ENCODE measurements at places on chromosomes 12 and 14.

DNA sequence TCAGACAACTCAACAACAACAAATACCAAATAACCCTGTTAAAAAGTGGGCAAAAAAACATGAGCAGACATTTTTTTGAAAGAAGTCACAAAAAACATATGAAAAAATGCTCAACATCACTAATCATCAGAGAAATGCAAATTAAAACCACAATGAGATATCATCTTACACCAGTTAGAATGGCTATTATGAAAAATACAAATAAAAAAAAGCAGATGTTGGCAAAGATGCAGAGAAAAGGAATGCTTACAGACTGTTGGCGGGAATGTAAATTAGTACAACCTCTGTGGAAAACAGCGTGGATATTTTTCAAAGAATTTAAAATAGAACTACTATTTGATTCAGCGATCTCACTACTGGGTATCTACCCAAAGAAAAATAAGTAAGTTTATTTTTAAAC is 114.0 kb downstream of the SLC38A4 start:
- no peak for DNase-seq

GRCh38 chr12:104998423-104999346 is 12.6 kb downstream of the NOPCHAP1 start:
- peak; percentile 8 for DNase-seq

- DNase-seq: no peak
These were observed 125.0 kb upstream of the FAR2 start for GRCh38 chr12:29024117-29024516.

- DNase-seq: no peak
These were observed 436.1 kb downstream of the TMEM132D start for GRCh38 chr12:129467726-129468125.

DNA sequence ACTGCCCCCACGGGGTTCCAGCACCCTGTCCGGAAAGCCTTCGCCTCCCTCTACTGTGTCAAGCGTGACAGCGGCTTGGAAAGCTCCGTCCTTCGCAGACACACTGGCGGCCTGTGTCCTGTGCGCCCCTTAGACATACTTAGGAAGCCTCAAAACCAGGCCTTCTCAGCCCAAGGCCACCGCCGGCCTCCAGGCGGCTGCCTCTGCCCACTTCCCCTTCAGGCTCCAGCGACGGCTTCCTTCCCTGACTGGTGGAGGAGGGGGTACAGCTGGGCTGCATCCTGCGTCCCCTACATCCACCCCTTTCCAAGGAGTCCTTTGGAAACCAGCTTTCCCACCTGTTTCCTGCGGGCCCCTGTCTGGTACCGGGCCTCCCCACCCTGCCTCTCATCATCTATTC is 2.5 kb upstream of the CACNA2D4 start:
- DNase-seq: no peak

DNA sequence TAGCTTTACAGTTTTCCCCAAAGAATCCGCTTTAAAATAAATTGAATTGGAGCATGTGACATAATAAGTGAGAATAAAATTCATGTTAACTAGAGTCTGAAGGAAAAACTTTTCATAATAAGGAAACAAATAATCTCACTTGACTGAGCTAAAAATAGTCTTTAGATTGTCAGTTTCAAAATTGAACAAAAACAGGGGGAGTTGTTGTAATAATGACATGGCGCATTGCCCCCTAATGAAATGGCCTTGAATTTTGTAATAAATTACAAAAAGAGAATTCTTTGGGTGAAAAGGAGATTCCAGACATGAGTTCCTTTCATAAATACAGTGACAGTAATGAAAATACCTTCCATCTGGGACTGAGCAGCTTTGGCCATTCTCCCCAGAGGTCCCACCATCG is 178.6 kb downstream of the EFCAB11 start:
- no peak for DNase-seq

DNA sequence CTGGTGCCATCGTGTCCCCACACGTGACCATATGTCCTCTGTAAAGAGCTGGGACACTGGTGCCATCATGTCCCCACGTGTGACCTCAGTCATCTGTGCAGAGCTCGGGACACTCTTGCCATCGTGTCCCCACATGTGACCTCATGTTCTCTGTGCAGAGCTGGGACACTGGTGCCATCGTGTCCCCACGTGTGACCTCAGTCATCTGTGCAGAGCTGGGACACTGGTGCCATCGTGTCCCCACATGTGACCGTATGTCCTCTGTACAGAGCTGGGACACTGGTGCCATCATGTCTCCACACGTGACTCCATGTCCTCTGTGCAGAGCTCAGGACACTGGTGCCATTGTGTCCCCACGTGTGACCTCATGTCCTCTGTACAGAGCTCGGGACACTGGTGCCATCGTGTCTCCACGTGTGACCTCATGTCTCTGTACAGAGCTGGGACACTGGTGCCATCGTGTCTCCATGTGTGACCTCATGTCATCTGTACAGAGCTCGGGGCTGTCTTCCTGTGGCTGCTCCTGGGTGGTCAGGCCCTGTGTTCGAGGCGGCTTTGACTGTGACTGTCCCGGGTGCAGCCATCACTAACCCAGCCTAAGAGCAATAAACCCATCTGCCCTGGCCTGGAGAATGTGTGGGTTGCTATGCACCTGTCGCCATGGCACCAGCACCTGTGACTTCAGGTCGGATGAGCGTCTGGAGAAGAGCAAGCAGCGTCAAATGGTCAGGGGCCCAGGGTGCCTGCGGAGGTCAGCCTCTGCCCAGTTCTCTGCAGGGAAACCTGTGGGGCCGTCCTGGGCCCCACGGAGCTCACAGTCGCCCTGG is 334.4 kb downstream of the ADGRD1 start:
- DNase-seq: no peak

DNA sequence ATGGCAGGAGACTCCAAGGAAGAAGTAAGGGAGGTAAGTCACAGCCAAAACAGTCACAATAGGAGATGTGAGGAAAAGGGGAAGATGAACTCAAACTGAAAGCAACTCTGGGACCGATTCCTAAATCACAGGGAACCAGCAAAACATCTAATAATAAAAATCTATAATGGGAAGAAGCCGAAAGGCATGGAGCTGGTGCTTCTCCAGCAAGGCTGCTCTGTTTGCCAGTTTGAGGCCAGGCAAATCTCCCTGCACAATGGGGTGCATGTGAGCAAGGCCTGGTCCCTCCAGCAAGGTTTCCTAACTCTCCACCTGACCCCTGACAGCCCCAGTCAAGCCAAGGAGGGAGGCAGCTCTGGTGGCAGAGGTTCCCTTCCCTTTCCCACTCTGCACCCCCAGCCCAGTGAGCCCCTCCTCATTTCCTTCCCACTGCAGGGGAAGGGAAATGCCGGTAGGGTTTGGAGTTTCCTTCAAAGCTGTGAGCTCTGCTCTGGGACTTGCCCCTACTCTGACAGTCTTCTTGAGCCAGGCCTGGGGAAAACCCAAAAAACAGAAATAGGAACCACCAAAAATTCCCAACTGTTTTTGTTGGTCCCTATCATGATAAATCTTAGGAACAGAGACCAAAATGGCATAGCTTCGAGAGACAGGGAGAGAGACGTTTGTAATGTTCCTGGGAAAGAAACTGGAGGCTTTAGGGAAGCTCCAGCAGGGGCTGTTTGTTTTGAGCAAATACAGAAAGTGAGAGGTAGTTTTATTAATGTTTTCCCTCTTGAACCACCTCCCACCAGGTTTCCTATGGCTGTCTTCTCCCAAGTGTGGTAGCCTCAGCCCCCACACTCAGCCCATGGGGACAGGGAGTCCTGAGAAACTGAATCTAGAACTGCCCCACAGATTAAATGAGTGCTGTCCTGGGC is 34.6 kb downstream of the FMNL3 start:
- DNase-seq: no peak
